HT1080 (cell line): ENCODE measurements at places on chromosomes 7 and 10.

- DNase-seq, result no peak
These were observed 229.2 kb downstream of the WDR11 start for GRCh38 chr10:121080281-121080891.

GRCh38 chr10:101467286-101467770, 113.4 kb downstream of the BTRC start:
- DNase-seq, result peak; percentile 69

GRCh38 chr10:132554053-132554990, 16.7 kb downstream of the INPP5A start:
- DNase-seq, result no peak

- no peak for DNase-seq
These were observed 271.7 kb downstream of the ARHGAP12 start for GRCh38 chr10:31656851-31657433.

GRCh38 chr7:81415181-81415580, 354.7 kb downstream of the HGF start:
- DNase-seq, result no peak

GRCh38 chr10:64409349-64409748, 888.1 kb downstream of the REEP3 start:
- no peak for DNase-seq

DNA sequence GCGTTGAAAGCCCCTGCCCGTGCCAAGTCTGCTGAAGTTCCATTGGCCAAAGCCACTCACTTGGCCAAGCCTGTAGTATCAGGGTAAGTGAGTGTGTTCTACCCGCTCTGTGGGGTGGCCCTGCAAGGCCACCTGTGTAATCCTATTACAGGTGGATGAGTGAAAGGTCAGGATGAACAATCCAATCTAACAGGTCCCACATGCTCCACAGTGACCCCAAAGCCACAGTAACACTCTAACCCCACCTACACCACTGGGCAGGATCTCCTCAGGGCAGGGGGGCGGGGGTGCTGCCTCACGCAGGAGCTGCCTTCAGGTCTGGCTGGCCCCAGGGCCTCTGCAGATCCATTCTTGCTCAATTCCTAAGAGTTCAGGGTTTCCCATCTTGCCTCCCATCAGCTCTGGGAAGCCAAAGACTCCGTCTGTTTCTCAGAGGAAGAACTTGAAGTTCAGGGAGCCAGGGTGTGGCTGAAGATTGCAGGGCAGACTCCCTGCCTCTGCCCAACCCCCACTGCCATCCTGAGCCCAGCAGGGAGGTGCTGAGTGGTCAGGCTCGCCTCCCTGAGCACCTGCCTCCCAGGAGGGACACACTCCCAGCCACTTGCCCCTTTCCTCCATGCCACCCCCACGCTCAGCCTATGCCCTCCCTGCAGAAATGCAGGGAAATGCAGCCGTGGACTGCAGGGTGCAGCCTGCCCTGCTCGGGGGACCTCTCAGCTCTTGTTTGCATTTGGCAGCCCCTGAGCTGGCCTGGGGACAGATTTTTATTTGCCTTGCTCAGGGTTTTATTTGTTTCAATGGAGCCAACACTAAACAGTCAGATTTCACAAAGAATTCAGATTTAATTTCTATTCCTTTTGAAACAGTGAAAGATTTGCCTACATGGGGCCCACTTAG, 9.8 kb upstream of the COMTD1 start:
- no peak for DNase-seq

- no peak for DNase-seq
These were observed 394.6 kb downstream of the SDK1 start for GRCh38 chr7:3695602-3696001.

DNA sequence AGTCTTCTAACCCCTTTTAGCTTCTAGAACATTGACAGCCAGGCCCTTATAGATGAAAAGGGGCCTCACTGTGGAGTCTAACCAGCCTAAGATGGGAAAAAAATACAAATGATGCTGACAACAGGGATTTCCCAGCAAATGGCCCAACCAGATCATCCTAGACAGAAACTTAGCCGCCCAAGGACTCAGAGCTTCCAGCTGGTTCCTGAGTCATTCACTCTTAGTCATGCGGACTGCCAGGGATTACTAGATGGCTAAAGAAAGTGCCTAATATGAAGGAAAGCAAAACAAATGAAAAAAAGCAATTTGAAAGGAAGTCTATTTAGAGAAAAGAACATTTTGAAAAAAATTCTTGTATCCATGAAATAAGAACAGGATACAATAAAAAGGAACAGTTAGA, 23.7 kb downstream of the TSPAN14 start:
- peak; percentile 95 for DNase-seq

DNA sequence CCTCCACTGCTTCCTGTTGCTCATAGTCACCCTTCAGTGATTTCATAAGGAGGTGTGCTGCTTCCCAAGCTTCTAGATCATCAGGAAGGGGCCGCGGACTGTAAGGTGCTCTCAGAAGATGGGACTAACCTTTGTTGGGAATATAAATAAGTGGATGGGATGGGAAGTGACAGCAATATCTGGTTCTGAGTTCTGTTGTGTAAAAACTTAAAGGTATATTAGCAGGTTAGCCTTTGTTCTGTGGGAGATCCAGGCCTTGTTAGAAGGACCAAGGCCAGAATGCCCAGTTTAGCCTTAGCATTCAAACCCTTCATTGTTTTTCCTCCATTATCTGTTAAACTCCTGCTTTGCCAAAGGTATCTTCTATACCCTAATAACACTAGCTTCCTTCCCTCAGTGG, 12.4 kb downstream of the BUB3 start:
- DNase-seq, result no peak

DNA sequence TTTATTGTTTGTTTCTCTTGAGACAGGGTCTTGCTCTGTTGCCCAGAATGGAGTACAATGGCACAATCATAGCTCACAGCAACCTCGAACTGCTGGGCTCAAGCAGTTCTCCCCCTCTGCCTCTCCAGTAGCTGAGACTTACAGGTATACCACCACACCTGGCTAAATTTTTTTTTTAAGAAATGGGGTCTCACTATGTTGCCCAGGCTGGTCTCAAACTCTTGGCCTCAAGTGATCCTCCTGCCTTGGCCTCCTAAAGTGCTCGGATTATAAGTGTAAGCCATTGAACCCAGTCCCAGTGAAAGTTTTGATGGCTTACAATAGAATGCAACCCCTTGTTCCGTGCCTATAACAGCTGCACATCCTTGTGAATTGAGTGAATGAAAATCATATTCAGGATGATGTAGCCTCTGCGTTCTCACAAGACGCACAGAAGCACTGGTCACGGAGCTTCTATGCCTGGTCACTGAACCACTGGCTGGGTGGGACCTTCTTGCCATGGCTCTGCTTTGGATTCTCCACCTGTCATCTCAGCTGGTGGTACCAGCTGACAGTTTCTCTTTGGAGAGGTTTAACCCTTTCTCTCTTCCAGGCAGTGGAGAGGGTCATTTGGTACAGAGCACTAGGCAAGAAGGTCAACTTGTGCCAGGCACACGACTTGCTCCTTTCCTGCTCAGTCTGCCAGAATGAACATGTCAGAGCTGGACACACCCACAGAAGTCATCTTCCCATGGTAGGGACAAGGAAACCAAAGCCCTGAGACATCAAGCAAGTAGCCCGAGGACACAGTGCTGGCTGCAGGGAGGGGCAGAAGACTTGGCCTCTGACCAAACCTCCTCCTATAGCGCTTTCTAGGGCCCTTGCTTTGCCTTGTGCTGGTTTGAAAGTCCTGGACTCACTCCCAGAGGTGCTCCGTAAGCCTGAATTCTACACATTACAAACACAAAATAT, 89.6 kb downstream of the ATXN7L1 start:
- no peak for DNase-seq

- peak; percentile 96 for DNase-seq
These were observed 193.1 kb downstream of the COBL start for GRCh38 chr7:51123322-51124019.

DNA sequence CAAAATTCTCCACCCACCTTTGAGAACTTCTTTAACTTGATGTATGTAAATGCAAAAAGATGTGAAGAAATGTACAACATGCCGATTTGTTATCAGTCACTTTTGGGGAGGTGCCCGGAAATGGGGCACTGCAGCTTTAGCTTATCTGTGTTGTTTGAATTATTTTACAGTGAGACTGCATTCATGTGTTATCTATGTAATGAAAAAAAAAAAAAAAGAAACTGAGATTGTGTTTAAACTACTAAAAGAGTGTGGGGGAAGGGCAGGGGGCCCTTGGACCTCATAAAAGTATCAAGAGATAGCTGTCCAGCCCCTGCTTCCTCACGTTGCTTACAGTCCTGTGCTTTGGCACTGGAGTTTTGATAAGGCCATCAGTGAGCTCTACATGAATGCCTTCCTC, 259.4 kb downstream of the STK31 start:
- no peak for DNase-seq

- DNase-seq, result no peak
These were observed 309.0 kb upstream of the HGF start for GRCh38 chr7:82078807-82079206.

DNA sequence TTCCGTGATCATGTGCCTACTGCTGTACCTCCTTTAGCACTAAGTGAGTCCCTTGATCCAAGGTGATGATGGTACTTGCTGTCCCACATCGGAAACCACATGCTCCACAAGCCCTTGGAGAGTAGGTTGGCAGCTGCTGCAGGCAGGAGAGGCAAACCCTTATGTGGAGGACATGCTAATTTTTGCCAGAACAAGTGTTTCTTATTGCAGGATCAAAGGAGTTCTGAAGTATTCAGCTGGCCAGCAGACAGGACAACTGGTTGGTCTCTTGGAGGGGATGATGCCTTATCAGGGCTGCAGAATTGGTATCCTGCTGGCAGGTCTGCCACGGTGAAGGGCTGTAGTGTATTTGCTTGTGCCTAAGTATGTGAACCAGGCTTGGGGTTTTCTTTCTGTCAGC, 36.8 kb downstream of the NACAD start:
- DNase-seq, result no peak

- no peak for DNase-seq
These were observed 5.6 kb upstream of the MYO1G start for GRCh38 chr7:44984478-44984758.

GRCh38 chr10:81696609-81697388, 178.2 kb upstream of the NRG3 start:
- DNase-seq, result no peak

DNA sequence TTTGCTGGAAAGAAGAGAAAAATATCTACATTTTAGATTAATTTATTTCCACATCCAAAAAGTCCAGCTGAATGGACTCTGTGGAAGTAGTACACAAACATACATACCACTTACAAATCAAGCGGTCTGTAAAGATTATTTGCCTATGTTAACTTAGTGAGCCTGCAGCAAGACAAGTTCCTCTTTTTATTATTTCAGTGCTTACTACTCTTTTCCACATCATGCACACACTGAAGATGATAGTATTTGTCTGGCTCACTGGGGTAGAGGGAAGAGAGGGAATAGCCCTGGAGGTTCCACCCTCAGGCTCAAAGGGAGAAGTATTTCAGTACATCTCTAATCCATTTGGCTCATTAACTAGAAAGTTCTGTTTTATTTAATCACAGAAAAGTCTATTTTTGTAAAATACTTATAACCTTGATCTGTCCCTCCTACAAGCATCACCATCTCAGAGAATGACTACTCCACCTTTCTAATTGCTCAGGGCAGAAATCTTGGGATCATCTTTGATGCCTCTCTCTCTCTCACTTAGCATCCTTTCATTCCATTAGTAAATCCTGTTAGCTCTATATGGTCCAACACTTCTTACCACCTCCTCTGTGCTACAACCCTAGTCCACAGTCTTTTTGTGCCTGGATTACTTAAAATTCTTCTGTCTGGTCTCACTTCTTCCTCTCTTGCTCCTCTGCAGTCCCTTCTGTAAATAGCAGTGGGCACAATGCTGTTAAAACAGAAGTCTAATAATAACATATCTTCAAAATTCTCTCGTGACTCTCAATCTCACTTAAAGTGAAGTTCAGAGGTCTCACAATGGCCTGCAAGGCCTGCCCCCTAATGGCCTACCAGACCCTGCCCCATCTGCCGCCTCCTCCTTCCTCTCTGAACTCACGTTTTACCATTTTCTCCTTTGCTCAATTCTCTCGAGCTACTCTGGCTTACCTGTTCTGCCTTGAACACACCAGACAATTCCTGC, 64.3 kb upstream of the CCDC6 start:
- DNase-seq, result no peak

- no peak for DNase-seq
These were observed 5.1 kb upstream of the ITGB1 start for GRCh38 chr10:32963096-32963495.

DNA sequence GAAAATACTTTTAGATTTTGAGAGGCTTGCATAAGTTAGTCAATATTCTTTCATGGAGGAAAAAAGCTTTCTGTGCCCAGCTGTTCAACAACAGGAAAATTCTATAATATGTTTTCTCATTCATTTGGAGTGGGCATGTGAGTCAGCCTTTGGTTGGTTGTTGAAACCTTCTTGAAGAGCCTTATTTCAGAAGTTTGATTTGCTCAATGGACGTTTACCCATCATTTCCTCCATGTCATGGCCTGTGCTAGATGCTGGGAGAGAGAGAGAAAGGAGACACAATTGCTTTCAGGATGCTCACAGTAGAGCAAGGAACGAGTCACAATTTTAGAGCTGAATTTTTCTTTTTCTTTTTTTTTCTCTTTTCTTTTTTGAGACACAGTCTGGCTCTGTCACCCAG, 181.7 kb downstream of the PRKCQ start:
- DNase-seq, result no peak

- DNase-seq, result no peak
These were observed 15.6 kb upstream of the AKR1C3 start for GRCh38 chr10:5078547-5079180.

- DNase-seq, result peak; percentile 89
These were observed 4.5 kb downstream of the KAZALD1 start for GRCh38 chr10:101066146-101066895.

DNA sequence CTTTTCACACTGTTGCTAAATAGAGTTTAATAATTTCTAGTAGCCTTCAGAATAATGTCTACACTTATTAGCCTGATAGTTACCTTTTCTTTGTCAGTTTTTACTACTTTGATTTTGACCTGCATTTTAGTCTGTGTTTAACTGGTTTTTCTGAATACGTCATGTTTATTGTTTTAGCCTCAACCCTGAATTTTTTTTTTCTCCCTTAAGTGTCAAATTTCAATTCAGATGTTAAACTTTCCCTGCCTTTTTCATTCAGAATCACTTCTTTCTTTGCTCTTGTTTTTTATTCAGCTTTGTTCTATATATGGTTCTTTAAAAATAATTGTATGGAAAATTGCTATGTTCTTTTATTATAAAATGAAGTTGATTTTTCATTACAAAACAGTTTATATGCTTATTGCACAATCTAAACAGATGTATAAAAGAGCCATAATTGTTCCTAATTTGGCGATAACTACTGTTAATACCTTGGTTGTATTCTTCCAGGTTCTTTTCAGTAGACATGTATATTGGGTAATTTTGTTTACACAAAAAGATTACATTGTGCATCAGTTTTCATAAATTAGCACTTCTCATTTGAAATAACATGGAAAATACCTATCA, 159.7 kb downstream of the ADK start:
- no peak for DNase-seq

DNA sequence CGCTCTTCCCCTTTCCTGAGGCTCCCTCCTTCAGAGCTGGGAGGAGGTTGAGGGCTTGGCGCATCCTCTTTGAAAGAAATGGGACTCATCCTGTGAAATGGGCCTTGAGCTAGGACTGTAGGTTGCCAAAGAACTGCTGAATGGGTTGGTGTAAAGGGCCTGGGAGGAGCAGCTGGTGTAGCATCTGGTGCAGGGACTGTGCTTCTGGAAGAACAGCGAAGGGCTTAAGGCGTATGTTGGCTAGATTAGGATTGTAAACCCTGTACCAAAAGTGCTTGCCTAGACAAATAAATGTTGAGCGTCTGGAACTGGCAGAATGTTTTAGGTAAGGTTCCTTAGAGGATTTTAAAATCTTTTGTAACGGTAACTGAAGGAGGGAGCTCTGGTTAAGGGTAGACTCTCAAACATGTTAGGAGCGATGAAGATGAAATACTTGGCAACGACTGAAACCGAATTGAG, 563 bp downstream of the STAM start:
- DNase-seq, result no peak

GRCh38 chr7:3103614-3104398, 60.1 kb upstream of the CARD11 start:
- no peak for DNase-seq
